ENCODE measurements at places on chromosomes 2 and 18.
A peak's percentile ranks its signal among the peaks of the same experiment; 100 is the strongest.

- DNase-seq: peak; percentile 76
Observed at GRCh38 chr2:160397530-160397865, 96.1 kb downstream of the RBMS1 start.

GRCh38 chr2:173264151-173264550 lies 90.5 kb upstream of the CDCA7 start:
- DNase-seq: no peak

DNA sequence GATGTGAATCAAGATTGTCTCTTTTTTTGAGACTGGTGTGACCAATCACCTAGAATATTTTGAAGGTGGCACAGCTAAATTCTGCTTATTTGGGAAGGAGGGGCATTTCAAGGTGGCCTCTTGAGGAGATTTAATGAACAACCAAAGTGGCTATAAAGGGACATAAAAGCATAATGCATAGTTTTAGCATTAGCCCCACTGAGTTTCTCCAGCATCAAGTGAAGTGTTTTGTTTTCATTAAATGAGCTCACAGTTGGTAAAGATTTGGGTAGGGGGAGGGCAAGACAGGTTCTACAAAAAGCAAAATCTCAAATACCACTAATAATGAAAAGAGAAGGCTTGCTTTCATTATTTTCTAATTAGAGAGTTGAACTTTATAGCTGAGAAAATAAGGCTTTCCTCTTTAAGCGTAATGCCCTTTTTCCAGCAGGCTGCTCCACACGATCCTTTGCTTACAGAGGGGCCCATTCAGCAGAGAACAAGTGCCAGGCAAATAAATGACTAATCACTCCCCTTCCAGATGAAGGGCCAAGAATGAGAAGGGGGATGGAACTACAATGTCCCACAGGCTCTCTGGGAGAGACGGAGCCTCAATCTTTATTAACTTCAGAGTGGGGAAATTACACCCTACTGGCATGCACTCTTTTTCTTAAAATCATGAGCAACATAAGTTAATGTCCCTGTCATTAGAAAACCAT lies 35.9 kb downstream of the LHCGR start:
- no peak for DNase-seq

- DNase-seq: peak; percentile 19
Observed at GRCh38 chr2:159545085-159545484, 71.3 kb downstream of the BAZ2B start.

GRCh38 chr18:79387615-79388014 lies 8.1 kb upstream of the NFATC1 start:
- no peak for DNase-seq

DNA sequence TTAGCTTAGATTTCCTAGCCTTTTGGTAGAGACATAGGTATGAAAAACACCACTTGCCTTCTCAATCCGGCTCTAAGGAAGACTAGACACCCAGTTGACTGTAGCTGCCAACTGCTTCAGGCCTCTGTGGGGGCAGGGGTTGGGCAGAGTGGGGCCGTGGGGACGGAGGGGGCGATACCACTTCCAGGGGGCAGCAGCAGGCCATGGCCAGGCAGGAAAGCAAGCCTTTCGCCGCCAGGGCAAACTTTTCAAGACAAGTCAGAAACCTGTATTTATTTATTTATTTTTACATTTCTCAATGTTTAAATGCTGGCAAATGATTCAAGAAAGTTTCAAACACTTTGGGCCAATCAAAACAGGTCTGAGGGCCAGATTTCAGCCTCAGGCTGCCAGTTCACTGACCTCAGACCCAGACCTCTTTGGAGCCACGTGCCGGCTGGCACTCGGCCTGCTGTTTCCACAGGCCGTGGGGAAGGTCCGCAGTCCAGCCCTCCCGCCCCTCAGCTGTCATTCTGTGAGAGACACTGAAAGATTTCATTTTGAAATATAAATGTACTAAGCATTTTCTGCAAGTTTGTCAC lies 63.8 kb downstream of the MEX3C start:
- no peak for DNase-seq

- DNase-seq: no peak
Observed at GRCh38 chr2:22998359-22998758, 386.6 kb upstream of the KLHL29 start.
